ENCODE measurements at places on chromosomes 16 and 17.

DNA sequence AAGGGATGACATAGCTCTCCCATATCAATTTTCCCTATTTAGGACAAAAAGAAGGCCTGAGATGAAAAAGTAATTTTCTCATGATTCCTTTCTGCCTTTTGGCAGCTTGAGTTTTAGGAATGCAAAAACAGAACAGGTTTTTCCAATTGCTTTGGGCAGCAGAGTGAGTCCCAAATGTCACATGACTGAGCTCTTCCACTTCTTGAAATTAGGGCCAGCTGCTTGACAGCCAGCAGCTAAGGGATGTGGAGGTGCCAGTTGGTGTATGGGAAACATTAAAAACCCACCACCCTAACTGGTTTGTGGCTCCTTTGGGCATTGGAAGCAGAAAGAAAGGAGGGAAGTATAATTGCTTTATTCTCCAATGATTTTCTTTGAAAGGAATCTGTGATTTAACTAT, 133.8 kb upstream of the FAM20A start:
- no peak for DNase-seq

GRCh38 chr17:73224663-73225305, 31.9 kb downstream of the COG1 start:
- no peak for DNase-seq

DNA sequence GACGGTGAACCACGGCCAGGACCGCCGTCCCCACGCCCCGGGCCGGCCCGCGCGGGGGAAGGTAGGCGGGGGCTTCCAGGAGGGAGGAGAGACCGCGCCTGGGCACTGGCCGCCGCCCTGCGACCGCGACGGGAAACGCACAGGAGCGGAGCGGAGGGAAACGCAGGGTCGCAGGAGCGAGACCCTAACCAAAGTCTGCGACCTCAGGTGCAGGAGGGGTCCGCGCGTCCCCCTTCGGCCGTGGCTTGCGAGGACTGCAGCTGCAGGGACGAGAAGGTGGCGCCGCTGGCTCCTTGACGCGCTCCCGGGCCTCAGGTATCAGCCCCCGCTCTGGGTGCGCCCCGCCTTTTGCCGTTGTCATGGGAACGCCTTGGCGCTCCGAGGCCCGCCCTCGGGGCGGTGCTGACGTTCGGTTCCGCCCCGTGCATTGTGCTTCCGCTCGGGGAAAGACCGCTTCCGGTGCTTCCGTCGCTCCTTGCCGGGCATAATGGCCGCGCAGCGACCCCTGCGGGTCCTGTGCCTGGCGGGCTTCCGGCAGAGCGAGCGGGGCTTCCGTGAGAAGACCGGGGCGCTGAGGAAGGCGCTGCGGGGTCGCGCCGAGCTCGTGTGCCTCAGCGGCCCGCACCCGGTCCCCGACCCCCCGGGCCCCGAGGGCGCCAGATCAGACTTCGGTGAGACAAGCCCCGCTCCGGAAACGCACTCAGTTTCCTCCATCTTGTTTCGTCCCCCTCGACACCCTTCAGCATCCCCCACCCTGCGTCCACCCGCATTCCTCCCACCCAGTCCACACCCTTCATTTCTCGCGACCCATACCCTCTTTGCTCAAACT, at the start of gene OVCA2:
Gene OVCA2 (plus strand): TSS at position 462 of the 829 bp plus-strand sequence. CDS start 26 bp downstream, at position 488.
- peak; percentile 96 for DNase-seq

DNA sequence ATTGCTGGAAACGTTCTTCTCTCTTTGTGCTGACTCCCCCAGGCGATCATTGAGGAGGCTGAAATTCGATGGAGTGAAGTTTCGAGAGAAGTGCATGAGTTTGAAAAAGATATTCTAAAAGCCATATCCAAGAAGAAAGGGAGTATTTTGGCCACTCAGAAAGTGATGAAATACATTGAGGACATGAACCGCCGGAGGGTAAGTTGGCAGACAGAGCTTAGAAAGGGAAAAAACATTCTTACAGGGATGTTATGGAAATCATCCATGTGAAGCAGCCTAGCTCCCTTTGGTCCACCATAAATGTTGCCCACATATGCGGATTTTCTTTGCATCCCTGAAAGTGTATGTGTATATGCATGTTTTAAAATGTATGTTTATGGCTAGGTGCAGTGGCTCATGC, 36.5 kb downstream of the PRSS54 start:
- no peak for DNase-seq

DNA sequence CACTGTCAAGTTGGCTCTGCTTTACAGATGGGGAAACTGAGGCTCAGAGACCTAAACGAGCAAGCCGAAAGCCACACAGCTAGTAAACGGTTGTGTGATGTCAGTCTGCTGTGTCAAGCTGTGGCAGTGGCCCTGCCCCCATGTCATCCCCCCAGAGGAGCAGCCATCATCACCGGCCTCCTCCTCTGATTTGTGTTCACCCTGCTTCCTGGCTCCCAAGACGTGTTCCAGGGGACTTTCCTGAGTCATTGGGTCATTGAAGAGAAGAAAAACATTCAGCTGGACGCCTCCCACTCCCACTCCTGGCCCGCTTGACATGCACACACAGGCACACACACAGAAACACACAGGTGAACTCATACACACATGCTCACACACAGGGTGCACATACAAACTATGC, 54.0 kb upstream of the CIBAR2 start:
- DNase-seq = no peak

GRCh38 chr17:59219992-59220327, 351 bp upstream of the GDPD1 start:
- no peak for DNase-seq

DNA sequence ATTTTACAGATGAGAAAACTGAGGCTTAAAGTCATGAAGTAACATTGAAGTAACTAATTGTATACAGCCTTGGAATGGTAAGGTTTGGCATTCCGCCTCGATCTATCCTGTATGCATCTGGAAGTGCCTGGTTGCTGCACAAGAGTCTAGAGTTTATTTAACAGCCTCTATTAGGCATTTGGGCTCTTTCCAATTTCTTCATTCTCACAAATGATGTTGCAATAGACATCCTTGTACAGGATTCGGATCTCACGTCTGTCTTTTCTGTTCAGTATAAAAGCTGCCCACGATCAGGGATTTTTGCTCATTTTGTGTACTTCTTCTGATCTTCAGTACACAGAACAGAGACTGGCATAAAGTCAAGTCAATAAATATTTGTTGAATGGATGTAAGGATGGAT, 100.5 kb downstream of the AIPL1 start:
- no peak for DNase-seq

DNA sequence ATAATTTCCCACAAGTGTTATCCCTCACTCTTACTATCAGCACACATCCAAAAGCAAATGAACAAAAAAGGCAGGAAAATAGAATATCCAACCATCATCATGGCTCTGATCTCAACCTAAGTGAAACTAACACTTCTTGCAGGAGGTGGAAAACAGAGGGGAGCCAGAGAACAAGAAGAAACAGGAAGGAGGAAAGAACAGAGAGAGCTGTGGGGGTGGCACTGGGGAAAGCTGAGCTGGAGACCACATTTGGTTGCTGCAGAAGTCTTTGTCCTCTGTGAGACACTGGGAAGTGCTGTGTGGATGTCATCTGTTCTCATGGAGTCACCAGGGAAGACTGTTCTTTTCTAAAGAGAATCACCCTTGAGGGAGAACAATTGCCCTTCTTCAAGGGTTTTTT, 34.7 kb downstream of the GRB7 start:
- DNase-seq = no peak

DNA sequence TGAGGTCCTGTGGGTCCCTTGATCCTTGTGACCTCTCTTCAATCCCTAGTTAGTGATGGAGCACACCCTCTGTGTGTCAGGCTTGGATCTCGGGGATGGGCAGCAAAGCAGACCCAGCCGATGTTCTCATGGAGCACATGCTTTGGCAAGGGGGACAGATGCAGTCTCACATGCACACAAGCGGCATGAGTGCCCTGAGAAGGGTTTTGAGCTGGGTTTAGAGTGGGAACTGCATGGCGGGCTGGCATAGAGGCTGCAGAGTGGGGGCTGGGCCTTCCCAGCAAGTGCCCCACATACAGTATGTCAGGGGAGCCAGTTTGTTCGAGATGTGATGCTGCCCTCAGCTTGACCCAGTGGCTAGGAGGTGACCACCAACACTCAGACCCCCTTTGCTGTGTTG, 41.6 kb downstream of the B9D1 start:
- DNase-seq = no peak

DNA sequence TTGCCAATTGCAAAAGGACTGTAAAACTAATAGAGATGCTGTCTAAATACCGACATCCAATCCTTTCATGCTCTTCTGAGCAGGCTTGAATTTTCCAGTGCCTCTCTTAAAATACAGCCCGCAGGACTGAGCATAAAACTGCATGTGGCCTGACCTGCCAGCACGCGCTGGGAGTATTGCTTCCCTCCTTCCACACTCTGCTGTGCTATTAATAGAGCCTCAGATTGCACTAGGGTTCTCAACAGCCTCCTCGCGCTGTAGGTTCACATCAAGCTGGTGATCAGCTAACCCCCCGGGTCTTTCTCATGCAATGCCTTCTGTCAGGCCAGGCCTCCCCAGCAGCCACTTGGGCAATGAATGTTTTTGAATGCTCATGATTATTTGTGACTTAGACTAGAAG, 14.2 kb upstream of the MSI2 start:
- DNase-seq = peak; percentile 79

DNA sequence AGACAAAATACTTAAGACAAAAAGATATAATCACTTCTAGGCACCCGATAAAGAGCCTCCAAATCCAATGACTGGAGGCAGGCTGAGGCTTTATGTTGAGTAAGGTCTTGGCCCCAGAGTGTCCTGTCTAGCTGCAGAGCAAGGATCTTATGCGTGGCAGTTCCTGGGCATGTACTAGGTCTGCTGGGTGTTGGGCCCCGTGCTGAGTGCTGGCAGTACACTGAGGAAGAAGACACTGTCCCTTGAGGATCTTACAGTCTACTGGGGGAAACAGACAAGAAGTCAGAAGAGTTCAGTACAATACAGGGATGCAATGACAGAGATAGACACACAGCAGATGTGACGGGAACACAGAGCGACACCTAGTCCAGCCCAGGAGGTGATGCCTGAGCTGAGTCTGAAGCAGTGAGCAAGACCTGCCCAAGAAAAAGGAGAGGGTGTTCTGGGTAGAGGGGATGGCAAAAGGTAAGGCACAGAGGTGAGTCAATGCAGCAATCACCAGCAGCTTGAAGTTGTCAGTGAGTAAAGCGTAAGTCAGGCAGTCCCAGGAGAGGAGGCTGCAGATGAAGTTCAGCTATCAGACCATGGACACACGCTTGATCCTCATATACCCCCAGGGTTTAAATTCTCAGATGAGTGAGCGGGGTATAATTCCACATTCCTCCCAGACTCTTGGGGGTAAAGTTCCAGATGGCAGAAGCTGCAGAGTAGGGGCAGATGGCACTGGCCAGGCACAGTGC, 18.1 kb downstream of the MAP3K14 start:
- DNase-seq = no peak

DNA sequence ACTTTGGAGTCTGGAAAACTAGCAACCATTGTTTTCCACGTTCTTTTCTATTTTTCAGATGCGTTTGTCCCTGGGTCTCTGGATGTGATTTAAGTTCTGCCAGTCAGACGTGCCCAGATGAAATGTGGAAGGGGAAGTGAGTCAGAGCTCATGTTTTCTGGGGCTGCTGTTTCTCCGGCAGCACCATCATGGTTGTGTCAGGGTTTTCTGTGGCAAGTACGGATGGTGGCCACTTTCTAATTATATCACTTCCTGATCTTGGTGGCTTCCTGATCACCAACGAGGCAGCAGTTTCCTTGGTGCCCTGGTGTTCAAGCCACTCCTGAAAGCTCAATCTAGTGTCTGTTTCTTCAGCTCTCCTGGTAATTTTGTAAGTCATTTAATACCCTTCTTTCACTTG, 31.4 kb upstream of the PMFBP1 start:
- peak; percentile 47 for DNase-seq

DNA sequence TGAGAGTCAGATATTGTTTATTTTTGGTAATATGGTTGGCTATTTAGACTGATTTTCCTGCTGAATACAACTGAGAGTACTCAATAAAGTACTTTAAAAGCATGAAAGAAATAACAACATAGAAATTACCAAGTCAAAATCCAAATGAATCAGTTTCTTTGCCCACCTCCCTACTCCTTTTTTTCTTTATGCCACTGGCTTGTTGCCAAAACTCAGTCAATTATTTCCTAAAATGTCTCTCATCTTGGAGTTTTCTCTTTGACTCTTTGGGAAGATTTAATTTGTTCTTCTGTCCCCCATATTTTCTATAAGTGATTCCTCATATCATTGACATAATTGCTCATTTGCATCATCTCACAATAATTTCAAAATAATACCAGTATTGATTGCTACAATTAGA, 2.6 kb upstream of the OMG start:
- DNase-seq = no peak

DNA sequence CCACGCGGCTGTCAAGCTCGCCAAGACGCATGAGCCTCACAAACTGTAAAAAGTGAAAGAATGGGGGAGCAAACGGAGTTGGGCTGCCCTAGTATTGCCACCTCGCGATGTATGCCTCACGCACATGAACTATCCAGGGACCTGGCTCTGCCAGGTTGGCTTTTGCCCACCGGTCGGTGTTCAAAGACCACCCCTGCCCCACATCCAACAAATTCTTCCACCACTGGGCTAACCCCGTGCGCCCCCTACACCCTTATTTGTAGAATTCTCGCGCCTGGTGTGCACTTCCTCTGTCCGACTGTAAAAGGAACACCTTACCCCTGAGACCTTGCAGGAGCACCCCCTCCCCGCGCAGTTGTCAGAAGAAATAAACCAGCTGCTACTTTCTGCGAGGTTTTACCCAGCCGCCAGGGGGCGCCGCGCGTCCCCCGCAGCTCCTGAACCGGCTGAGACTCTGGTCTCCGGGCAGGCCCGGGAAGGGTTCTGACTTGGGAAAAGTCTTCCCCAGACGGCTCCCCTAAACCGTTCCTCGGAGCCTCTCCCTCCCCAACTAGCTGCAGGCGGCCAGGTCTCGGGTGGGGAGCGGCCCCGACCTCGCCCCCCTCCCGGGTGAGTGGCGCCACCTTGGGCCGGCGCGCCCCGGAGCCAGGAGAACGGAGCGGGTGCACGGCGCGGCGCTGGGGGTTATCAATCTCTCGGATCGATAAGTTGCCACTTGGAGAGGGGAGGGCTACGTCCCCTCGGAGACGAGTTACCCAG, 1.7 kb upstream of the ZNF423 start:
- DNase-seq = peak; percentile 71

DNA sequence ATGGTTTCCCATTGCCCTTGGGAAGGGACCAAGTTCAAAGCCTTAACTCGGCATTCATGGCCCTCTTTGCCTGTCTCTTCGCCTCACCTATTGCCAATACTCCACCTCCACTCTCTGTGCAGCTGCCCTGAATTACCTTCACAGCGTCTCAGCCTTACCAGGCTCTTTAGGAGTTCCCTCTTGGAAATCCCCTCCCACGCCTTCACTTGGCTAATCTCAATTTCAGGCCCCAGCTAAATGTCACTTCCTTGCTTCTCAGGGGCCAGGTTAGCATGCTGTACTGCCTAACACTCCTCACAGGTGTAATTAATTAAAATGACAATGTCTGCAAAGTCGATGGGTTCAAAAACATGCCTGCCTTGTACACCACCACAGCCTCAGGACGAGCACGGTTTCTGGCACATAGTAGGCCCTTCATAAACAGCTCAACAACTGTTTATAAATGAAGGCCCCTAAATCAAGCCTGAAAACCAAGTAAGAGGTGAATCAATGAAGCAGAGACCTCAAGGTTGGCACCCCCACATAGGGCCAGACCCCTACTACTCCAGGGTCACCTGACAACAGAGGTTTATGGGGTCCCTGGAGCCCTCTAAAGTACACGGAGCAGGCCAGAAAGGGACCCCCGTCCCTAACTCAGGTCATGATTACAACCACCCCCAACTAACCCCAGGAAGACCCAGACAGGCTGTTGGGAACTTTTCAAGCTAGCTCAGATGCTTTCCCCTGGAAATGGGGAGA, 11.2 kb upstream of the EEF2K start:
- no peak for DNase-seq
